Myocyte (in vitro differentiated cells): ENCODE measurements at places on chromosomes 7 and 10. TPM values are rescaled to one million over a fixed set of nuclear protein-coding genes. Genes with fewer than 3 reads are reported as not detected.

TCAF2 gene
- total RNA-seq = 1.7 and 6.7 TPM in 2 replicates

CPA2 gene
- not detected in 2 replicates for total RNA-seq

MEOX2 gene
- total RNA-seq = 2.1 and 2.3 TPM in 2 replicates

TFR2 gene
- not detected in 2 replicates for total RNA-seq

PRF1 gene
- total RNA-seq = not detected in 2 replicates

HMX2 gene
- total RNA-seq = not detected in 2 replicates

CLCN1 gene
- total RNA-seq = not detected in 2 replicates

ST8SIA6 gene
- total RNA-seq = 0.47 TPM in 1 of 2 replicates, not detected in the other

TRIL gene
- 0.40 and 0.42 TPM in 2 replicates for total RNA-seq

GPR85 gene
- 7.5 and 12.6 TPM in 2 replicates for total RNA-seq
